DMS79 treated with DMSO at 0.1 percent for 48 hours (cell line): ENCODE measurements at places on chromosomes 16 and 17.

DNA sequence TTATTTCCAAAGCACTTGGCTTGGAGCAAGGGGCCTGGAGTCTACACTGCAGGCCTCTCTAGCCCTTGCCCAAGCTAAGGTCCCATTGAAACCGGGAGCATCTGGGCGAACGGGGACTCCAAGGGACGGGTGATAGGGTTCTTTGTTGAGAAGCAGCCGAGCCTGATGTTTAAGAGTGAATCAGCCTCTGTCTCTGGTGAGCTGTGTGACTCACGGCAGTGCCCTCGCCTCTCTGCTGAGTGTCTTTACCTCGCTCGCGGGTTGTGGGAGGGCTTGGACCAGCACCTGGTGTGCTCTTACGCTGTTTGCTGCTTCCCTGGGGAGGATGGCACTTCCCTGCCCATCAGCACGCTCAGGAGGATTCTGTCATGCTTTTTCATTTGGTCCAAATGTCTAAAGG lies 1.3 kb downstream of the HGS start:
- DNase-seq: no peak

- no peak for DNase-seq
These were observed 77.2 kb downstream of the AATF start for GRCh38 chr17:37025847-37026530.

DNA sequence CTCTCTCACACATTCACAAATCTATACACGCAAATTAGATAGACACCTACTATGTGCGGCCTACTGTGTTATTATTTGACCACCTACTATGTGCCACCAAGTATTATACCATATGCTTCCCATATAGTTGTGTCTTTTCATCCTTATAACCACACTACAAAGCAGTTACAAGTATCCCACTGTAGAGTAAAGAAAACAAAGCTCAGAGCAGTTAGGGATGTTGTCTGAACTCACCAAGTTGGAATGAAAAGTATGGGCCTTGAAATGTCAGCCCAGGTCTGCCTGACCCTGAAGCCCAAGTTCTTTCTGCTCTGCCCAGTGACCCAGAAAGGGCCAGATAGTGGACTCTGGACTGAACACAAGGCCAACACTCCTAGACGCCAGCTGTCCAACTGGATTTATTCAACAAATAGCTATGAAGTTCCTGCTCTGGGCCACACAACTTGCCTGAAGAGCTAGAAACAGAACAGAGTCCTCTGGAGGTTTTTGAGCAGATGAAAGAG lies 8.5 kb downstream of the KRT37 start:
- DNase-seq: no peak

- no peak for DNase-seq
These were observed 4.3 kb upstream of the ALDH3A1 start for GRCh38 chr17:19752216-19753050.

DNA sequence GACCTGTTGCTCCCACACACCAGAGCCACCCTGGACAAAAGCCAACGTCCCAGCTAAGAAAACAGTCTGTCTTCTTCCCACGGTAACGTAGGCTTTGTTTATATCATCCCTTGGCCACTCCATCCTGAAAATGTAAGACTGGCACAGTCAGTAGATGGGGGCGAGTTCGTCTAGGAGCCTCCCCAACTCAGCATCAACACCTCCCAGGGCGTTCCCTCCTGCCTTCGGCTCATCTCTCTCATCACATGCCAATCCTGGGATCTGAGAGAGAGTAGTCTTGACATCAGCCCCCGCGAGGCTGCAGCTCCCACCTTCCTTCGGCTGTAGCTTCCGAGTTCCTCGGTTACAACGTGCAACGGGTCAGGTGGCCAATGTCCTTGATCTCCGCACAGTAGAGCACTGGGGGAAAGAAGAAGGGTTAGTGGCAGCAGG lies 894 bp downstream of the RNF227 start:
- no peak for DNase-seq

GRCh38 chr16:67860589-67861398 lies 12.1 kb upstream of the EDC4 start:
- no peak for DNase-seq

GRCh38 chr17:60358606-60359225 lies 33.2 kb downstream of the USP32 start:
- no peak for DNase-seq

DNA sequence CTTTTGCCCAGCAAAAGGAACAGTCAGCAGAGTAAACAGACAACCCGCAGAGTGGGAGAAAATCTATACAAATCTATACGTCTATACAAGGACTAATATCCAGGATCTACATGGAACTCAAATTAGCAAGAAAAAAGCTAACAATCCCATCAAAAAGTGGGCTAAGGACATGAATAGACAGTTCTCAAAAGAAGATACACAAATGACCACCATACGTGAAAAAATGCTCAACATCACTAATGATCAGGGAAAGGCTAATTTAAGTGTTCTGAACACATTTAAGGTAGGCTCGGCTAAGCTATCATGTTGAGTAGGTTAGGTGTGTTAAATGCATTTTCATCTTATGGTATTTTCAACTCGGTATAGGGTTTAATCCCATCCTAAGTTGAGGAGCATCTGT lies 598.0 kb downstream of the WWOX start:
- DNase-seq: no peak
